ENCODE measurements at places on chromosomes 7 and 10.

DNA sequence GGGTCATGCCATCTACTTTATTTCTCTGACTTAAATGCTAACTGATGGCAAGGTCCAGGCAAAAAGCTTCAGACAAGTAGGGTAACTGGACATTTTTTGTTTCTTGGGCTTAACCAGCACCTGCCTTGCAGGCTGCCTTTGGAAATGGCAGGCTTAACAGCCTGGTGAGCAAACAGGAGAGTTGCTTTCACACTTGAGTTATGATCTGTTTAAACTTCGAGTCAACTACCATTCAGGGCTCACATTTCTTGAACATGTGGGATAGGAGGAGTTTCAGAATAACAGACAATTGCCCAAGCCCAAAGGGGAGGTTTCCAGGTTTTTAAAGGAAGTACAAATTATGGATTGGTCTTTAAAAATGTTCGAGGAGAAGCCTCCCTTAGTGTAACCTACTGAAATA, 724.6 kb upstream of the SORCS1 start:
- no peak for DNase-seq

DNA sequence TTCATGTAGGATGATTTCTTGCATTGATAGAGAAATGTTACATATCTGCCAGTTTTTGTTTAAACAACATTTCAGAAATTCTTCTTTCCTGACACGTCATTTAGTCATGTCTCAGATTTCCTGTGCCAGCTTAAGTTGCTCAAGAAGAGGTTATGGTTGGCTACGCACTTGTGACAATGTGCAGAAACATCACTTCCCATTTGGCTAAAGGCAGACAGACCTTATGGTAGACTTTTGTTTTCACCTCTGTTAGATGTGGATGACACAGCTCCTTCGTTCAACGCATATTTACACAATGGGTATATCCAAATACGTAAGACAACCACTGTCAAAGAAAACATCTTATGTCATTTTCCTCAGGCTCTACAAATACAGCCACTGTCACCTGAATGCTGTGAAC, 125.8 kb downstream of the DOCK4 start:
- DNase-seq, result no peak

DNA sequence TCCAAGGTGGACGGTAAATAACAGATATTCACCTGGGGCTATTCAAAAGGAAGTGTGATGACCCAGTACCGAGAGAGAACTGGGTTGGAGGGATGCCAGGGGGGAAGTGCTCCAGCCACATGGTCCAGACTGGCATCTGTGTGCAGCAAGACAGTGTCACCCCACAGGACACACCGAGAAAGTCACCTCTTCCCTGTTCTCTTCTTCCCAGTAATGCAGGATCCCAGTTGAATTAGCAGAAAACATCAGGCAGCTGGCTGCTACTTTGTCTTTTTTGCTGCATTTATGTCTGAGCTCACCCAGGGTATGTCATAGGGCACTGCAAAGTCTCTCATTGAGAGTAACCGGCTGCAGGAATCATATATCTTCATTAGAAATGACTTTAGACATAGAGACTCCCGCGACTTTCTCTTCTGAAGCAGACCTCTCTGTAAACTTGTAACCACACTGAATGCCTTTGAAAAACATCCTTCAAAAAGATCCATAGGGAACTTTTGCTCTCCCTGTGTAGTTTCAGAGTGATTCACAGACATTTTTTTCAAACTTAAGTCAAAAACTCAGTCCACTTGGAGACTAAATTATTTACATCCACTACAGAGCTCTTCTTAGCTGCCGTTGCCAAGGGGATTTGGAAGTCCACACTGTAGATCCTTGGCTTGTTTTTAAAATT, 609.0 kb upstream of the DPP6 start:
- DNase-seq, result no peak

DNA sequence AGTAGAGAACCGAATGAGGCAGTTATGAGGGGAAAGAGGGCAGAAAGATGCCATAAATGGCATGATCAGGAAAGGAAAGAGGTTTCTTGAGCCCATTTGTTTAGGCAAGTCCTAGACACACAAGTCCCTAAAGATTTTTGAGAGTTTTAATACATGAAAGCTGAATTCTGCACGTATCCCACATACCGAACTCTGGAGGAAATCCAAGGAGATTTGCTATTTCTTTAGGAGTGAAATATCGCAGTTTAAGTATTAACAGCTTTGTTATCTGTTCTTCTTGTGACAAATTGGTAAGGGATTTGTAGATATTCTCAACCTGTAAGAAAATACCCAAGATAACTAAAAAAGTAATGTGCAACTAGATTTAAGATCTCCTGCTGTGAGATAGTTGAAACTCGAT, 23.7 kb upstream of the CUBN start:
- no peak for DNase-seq

DNA sequence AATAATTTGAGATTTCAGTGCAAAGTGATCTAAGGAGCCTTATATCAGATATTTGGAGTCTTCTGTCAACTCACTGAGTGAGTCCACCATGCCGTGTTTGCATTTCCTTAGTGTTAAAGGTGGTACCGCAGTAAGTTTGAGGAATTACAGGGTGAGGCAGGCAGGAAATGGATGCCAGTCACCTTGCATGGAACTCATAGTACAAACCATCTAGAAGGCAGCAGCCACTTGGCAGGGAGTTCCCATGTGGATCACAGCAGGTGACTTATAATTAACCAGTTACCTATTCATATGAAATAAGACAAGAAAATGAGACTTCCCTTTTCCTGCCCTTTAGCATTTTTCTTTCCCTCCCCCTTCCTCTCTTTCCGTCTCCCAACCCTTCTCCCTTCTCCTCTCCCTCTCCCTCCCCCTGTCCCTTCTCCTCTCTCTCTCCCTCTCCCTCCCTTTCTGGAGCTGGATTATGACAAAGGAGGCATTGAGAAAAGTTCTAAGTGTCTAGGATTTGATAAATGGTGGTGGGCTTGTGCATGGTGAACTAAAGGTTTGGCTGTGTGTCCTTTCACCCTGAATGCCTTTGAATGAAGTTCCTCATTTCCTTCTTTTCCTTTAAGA, 94.1 kb downstream of the LRRC4 start:
- no peak for DNase-seq

GRCh38 chr10:33249659-33250345, 84.7 kb downstream of the NRP1 start:
- no peak for DNase-seq

GRCh38 chr10:14385596-14386593, 55.2 kb upstream of the FRMD4A start:
- DNase-seq, result peak; percentile 65

DNA sequence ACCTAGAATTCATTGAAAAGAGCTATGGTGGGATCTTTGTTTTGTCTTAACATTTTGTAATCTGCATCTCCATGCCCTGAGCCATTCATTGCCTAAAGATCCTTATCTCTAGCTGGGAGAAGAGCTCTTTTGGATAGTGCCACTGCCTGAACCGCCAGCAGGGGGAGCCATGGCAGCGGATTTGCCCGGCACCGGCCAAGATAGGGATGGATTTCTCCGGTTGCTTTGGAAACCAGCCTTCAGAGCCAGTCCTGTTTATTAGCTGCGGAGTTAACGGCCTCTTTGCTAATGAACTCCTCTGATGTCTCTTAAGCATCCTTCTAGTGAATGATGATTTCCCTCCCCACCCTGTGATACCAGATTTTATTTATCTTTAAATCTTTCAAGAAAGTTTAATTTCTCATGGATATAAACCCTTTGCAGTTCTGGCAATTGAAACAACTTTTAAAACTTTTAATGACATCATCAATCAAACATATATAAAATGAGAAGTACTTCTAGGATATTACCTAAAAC, 58.2 kb upstream of the LYZL2 start:
- peak; percentile 93 for DNase-seq

- DNase-seq, result no peak
Observed at GRCh38 chr10:7734821-7735220, 31.7 kb downstream of the ITIH2 start.

DNA sequence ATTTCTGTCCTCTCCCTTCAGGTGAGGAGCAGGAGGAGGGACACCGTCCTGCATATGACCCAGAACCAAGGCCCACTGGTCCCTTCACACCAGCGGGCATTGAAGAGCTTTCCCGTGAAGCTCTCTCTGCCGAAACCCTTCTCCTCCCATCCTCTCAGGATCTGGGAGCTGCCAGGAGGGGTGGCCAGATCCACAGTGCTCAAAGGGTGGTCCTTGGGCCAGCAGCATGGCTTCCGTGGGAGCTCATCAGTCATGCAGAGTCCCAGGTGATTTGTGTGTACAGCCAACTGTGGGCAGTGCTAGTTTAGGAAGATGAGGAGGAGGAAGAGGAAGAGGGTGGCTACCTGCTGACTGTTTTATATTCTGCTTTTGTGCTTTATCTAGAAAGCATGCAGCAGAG, 28.4 kb downstream of the CNPY1 start:
- DNase-seq, result no peak

DNA sequence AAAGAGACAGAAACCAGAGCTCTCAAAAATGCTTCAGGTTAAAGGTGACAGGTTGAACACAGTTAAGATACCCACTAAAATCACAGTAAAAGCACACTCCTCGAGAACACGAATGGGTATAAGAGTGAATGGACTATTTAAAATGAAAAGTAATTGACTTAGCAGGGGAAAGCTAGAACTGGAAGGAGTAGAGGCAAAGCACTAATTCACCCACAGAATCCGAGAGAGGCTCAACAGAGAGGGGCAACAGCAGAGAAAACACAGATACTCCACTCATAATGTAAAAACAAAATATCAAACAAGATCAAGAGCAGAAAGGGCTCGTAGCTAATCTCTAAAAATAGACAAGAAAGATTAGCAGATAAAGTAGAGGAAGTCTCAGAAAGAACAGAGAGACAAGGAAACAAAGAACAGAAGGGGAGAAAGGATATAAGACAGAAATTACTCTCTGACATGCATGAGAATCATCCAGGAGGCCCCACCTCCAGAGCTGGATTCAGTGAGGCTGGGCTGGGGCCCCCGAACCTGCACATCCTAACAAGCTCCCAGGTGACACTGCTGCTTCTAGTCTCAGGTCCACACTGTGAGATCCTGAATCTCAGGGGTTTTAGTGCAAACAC, 117.6 kb downstream of the GALNT11 start:
- DNase-seq, result no peak

DNA sequence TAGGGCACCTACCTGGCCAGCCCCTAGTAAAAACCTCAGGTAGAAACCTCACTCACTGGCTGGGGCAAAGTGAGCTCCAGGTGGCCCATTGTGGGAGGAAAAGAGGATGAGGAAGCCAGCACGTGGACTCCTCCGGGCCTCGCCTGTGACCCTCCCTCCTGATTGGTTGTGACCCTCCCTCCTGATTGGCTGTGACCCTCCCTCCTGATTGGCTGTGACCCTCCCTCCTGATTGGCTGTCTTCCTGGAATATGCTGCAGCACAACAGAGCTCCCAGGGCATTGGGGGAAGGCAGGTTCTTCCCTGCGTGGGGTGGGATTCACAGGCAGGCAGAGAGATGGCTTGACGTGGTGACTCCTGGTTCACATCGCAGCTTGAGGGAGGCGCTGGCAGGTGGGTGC, 343.0 kb downstream of the GLRX3 start:
- no peak for DNase-seq

- DNase-seq, result no peak
Observed at GRCh38 chr10:13417459-13418126, 69.5 kb upstream of the SEPHS1 start.

DNA sequence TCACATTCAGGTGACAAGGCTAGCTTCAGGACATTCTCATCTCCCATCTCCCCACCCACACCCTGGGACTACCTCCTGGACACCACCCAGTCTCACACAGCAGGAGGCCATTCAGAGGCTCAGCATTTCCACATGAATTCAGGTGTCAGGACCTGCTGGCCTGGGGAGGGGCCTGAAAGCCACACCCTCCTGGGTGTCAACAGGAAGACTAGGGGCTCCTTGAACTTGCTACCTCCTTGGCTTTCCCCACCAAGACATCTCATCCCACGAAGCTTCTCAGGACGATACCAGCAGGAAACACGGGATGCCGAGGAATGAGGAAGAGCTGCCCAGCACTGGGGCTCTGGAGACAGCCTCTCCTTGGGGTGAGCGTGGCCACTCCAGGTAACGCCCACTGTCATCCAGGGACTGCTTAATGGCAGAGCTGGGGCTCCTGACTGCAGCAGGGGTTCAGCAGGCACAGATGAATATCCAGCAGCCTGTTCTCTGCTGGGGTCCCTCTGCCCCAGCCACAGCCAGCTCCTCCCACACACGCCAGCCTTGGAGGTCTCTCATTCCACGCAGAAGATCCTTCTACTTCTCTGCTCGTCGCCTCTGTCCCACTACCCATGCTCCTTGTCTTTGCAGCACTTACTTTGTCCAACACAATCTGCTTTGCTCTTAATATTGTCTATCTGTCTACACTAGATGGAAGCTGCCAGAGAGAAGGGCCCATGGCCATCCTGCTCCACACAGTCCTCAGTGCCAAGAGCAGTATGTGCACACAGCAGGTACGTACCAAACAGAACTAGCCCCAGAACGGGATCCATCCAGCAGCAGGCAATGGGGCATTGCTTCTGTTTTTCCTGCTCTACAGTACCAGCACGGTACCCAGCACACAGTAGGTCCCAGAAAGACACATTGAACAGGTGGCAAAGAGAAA, 88.7 kb downstream of the FAM53B start:
- DNase-seq, result no peak

GRCh38 chr7:134723892-134724291, 55.5 kb upstream of the CALD1 start:
- DNase-seq, result no peak

DNA sequence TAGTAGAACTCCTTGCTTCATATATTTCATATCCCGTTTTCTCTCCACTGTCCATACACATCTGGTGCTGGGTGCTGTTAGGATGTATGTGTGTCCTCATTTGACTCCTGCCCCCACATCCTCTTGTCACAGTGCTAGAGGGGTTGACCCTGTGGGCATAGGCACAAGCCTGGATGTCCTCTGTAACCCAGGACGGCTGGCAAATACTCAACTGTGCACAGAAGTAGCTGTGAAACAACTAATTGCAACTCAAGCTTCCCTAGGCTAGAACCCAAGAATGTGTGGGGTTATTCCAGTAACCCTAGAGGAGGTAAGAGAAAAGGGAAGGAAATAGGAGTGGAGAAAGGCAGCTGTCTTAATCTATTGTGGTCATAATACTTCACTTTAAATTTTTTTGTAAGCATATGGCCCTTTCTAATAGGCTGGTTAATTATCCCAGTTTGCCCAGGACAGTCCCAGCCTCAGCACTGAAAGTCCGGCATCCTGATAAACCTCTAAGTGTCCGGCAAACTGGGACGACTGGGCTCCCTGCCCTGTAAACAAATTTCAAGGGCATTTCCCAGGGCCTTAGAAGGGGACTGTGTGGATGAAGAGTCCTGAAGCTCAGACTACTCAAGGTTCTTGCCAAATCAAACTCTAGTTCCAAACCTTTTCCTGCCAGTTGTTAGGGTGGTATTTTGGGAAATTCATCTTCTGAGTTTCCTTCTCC, 283.2 kb upstream of the CELF2 start:
- DNase-seq, result no peak

DNA sequence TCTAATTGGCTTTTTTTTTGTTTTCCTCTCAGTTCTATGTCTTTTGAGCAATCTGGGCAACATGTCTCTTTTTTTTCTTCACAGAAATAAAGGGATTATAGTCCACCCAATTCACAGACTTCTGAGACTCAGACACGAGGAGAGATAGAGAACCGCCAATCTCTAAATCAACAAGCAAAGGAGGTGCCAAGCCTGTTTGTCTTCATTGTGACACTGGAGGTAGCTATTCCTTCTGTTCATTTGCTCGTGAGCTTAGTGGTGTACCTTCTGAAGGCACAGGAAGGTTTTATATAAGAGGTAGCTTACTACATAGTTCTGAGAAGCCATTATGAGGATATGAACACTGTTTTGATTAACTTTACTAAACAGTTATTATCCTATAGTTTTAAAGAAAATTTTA, 6.1 kb downstream of the EPHB6 start:
- DNase-seq, result no peak
